Stimulated activated CD8-positive, alpha-beta memory T cell treated with anti-CD3 and anti-CD28 coated beads, Interleukin-7, amount 100 ng/mL, for 4 hours (primary cell): ENCODE measurements at places on chromosomes 6 and 20.

DNA sequence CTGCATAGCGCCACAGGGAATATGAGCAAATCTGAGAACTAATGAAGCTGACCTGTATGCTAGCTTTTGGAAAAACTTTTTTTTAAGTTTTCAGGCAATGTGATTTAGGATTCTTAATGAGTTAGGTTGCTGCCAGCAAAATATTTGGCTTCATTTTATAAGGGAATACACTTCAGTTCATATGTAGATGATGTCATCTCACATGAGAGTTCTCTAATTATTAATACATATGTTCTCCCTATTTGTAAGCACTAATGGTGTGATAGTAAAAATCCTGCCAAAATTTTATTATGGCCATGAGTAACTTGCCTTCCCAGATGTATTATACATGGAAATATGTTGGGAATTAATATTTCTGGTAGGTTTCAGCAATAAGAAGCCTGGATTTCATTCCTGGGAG lies 573.8 kb downstream of the EPM2A start:
- no peak for DNase-seq

DNA sequence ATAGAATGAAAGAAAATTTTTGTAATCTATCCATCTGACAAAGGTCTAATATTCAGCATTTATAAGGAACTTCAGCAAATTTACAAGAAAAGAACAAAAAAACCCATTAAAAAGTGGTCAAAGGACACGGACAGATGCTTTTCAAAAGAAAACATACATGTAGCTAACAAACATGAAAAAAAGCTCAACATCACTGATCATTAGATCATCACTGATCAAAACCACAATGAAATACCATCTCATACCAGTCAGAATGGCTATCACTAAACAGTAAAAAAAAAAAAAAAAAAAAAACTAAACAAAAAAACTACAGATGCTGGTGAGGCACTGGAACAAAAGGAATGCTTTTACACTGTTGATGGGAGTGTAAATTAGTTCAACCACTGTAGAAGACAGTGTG lies 837.1 kb downstream of the EPHA7 start:
- DNase-seq, result no peak

GRCh38 chr6:13425943-13426931 lies 61.2 kb downstream of the GFOD1 start:
- DNase-seq, result no peak

- DNase-seq, result no peak
These were observed 199.9 kb upstream of the SOX4 start for GRCh38 chr6:21393441-21394165.

GRCh38 chr6:133837801-133838349 lies 51.0 kb upstream of the TCF21 start:
- DNase-seq, result peak; percentile 13

DNA sequence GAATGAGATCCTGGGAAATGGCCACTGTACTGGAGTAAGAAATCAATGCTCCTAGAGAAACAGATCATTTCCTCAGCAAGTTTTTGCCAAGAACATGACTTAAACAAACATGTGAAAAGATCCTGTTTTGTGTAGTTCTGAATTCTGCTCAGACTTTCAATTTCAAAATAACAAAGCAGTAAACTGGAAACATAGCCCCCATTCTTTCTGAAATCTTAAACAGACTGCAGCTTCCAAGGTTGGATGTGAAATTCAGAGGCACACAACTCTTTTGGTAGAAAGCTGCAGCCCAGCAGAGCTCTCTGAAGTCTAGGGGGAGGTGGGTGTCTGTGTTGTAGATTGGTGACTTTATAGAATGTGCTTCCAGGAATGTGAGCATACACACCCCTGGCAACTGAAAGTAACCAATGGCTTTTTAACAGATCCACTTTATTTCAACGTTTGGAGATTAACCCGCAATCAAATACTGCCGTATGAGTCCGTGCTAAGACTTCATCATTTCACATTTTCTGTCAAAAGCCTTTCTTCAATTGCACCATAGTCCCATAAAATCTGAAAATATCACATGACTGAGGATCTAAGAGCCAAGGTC lies 86.4 kb downstream of the ATXN1 start:
- DNase-seq, result no peak

DNA sequence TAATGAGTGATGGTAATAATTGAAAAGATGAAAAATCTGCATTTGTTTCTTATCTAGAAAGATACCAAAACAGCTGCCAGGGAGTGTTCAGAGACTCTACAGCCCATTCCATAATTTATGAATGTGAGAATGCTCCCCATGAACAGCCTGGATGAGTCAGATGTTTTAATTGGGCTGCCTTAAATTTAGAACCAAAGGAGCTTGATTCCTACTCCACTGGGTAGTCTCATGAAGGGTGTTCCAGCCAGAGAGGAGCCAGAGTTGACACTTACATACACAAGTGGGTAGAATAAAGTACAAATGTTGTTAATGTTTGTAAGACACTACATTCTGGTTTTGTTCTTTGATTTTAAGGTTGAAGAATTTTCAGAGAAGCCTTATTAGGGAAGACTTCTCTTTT lies 158.7 kb upstream of the PRND start:
- DNase-seq, result no peak

DNA sequence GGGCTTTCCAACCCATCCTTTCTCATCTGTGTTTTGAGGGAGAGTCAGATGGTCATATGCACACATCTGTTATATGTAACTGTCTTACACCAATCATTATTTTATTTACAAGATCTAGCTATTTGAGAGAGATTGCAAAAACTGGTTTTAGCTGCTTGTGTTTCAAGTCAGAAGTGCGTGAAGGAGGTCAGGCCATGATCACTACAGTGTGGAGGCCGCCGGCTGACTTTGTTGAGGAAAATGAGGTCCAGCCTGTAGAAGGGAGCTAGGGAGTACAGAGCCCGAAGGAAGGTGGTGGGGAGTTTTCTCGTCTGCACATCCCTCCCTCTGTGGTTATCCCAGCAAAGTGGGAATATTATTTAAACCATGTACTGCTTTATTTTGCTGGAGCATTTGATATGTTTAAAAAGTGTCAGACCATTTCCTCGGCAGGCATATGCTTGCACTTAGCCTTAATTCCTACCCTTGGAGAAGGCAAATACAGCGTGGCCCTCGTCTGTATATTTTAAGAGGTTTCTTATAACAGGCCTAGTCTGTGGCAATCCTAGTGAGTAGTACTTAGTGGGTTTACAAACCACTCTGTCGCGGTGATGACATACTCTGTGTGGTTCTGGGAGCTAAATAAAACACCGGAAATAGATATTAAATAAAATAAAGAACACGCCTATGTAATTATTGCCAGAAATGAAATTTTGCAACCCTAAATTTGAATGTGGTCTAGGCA lies 95.6 kb downstream of the UST start:
- DNase-seq, result no peak

DNA sequence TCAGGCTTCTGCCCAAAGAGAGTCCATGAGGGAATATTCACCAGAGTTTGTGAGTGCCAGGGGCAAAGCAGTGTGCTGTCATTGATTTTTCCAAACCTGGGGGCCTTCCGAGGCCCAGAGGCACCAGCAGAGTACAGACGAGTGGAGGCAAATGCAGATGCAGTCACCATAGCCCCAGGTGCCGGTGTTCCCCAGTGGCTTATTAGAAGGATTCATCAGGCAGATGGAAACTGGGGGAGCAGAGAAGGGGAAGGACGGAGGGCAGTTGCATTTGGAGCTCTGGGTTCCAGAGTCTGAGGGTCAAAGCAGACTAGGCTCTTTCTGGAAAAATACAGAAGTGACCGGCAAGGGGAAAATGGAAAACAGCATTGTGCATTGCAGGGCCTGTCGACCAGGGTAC lies 184.2 kb downstream of the ANKRD60 start:
- no peak for DNase-seq

GRCh38 chr20:1813674-1814635 lies 81.3 kb upstream of the SIRPA start:
- DNase-seq, result no peak

GRCh38 chr6:37433657-37434271 lies 743 bp downstream of the CMTR1 start:
- DNase-seq, result peak; percentile 7

DNA sequence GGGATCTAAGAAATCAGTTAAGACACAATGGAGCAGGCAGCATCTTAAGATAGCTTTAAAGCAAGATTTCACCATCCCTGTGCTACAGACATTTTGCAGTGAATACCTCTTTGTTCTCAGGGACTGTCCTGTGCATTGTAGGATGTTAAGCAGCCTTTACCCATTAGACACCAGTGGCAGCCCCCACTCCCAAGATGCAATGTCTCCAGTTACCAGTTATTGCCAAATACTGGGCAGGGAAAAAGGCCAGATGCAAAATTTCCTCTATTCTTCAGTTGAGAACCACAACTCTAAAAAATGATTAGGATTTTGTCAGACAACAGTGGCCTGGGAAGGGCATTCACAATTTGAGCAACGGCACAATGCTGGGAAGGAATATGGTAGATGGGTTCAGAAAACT lies 6.1 kb downstream of the FBXO5 start:
- DNase-seq, result no peak

- no peak for DNase-seq
These were observed 30.6 kb downstream of the EFCAB8 start for GRCh38 chr20:32889281-32889680.

DNA sequence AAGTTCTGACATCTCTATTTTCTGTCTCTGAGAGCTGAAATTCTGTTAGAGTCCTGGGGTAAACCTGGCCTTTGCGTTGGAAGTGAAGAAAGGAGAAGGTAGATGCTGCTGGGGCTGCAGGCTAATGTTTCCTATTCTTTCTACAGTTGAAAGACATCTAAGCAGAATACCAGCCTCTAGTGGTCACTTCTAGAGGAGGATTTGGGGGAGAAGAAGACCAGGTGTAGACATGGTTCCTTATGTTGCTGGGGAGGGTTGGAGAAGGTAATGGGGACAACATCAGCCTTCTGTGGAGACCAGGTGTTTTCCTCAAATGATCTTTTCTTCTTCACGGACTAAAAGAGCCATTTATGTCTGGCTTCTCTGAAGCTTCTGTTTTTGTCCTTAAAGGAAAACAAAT lies 62.6 kb downstream of the BTBD3 start:
- no peak for DNase-seq

DNA sequence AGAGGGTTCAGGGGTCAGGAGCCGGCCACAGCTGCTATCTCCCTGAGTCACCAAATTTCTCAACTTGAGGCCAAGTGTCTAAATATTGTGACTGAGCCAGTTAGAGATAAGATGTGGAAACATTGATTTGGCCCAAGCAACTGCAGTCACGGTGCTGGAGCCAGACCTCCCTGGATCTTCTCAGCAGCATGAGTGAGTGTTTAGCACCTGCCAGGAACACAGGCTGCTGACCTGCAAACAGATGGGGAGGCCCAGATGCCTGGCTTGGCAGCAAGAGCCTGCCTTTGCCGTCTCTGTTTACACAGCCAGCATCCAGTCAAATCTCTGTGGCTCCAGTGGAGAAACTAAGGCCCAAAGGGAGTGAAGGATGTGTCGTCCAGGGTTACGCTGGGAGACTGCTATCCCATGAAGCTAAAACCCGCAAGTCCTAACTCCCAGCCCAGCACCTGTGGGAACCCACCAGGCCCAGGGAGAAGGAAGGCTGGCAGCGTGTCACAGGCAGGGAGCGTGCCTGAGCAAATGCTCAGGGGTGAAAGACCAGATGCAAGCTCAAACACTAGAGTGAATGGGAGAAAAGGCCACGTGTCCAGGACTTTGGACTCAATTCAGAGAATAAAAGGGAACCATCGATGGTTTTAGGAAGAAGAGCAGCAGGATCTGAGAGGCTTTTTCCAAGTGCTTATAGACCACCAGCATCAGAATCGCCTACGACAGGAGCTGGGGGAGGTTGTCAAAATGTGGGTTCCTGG lies 15.9 kb upstream of the PTGIS start:
- DNase-seq, result no peak

DNA sequence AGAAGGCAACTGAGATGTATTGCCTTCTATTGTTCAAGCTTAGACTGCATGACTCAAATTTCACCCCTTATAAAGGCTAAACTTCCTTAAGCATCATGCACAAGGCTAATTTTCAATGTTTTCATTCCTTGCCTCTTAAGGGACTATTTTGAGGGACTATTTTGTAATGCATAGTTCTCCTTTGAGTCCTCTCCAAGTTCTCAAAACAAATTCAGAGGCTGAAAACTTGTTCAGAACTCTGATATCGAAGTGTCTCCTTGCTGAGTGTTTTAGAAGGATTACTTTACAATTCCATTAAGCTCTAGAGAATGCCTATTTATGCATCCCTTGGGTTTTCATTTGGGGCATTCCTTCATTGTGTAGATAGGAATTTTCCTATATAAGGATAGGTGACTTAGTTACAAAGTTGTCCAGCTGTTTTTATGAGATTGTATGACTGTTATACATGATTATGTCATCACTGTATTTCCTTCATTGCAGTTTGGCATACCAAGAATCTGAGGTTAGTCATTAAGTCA lies 41.7 kb downstream of the COL19A1 start:
- no peak for DNase-seq

- DNase-seq, result no peak
These were observed 5.7 kb upstream of the NECAB3 start for GRCh38 chr20:33679758-33680485.

GRCh38 chr6:155447949-155448348 lies 7.7 kb downstream of the NOX3 start:
- DNase-seq, result no peak

- no peak for DNase-seq
These were observed 63.2 kb upstream of the TBC1D7 start for GRCh38 chr6:13391537-13391936.

DNA sequence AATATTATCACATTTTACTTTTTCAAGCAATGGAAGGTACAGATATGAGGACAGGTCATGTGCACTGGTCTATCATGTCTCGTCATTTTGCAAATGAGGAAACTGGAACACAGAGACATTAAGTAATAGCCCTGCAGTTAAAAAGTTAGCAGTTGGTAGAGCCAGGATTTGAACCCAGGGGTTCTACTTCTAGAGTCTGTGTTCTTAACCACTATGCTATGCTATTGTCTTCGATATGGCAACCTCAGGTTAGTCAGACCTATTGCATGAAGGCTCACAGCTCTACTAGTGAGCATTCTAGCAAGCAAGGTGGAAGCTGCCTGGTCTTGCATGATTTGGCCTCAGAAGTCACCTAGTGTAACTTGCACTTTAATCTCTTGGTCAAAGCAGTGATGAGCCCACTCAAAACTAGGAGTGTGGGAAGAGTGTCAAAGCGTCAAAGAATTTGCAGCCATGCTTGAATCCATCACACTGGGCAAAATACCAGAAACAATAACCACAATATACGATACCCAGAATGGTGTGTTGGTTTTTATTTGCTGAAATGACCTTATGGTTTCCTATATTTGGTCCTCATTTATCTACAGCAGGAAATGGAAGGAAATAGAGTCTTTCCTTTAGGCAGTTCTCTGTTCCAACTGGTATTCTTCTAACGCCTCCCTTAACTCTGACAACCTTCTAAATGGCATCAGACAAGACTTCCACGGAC lies 20.4 kb upstream of the BMP2 start:
- DNase-seq, result no peak

DNA sequence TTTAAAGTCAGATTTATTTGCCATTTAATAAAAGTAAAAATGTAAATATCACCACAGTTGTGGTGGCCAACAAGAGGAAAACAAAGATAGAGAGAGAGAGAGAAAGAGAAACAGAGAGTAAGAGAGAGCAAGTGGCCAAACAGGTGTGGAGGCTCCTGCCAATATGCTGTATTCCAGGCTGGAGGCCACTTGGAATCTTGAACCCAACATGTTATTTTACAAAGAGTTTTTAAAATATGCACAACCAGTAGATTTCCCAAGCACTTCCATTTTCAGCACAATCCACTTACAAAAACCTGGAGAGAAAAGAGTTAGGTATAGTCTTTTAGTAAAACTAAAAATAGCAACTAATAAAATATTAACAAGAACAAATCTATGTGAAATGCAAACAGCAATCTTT lies 1323.1 kb upstream of the CITED2 start:
- no peak for DNase-seq
